Activated effector memory CD4-positive, alpha-beta T cell treated with Interleukin-2 at 50 U/mL for 16 hours (primary cell): ENCODE measurements at places on chromosomes 2 and 18.

GRCh38 chr18:3388980-3389379 is 61.0 kb upstream of the TGIF1 start:
- no peak for DNase-seq

DNA sequence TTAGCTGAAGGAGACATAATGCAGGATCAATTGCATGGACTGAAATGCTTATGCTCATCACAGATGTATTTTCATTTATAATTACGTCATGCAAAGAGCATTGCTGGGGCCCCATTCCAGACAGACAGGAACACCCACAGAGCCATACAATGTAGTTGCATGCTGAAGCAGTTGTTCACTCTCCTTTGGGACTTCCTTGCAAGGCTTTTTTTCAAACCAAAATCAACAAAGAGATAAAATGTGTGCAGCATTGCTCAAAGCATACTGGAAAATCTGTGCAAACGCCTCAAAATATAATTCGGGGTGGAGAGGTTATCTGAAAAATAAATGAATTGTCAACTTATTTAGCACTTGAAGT is 463.2 kb downstream of the CDH2 start:
- no peak for DNase-seq

DNA sequence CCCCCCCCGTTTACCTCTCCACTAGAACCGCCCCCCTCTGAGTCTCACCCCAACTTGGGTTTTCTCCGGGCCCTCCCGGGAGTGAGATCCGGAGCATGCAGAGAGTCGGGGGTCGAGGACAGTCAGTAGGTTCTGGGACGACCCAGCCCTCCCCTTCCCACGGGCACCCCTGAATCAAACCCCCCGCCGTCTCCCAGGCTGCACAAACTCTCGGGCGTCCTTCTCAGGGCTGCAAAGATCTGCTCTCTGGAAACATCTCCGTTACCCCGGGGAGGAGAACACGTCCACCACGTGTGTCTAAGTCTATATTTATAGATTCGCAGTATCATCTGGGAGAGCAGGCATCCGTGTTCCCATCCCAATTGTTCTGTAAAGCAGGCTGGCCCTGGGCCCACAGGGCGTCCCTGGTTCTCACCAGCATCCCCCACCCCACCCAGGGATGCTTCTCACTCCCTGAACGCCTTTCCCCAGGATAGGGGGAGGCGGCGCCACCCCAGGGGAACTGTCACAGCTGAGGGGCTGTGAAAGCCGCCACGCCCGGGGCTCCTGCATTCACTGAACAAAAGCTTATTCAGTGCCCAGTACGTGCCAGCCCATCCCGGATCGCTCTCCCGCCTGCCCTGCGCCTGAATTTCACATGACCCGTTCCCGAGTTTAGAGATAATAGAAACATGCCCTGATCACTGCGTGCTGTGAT is 765 bp upstream of the DIPK1C start:
- DNase-seq = no peak

- no peak for DNase-seq
These were observed 188.7 kb downstream of the MYT1L start for GRCh38 chr2:2142345-2142744.

DNA sequence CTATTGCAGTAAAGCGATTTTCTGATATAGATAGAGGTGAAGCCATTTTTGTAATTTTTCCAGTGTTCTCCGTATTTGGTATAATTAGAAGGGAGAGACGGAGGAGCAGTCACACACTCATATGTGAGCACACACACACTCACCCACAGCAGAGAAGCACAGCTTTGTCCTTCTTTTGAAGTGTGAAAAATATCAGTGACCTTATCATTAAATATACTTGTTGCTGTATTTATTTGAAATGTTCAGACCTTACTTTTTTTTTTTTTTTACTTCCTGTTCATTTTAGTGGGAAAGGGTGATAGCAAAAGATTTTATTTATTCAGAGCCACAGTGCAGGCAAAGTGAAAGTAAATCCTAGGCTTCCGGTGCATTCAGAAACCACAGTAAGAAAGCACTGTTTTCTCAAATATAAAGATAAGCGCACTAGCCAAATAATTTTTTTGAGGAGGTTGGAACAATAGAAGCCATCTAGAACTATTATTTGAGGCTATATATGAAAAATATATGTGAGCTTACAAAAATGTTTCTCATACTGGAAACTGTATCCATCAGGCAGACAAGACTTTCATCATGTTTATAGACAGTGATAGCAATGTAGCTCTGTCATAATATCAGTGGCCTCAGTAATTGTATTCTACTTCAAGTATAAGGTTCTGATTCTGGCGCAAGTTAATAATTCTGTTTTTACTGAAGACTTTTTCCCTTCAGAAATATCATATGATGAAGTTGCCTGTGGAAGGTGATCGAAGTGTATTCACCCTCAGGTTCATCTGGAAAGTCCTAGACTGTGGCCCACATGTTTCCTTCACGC is 37.2 kb downstream of the TSHZ1 start:
- no peak for DNase-seq

DNA sequence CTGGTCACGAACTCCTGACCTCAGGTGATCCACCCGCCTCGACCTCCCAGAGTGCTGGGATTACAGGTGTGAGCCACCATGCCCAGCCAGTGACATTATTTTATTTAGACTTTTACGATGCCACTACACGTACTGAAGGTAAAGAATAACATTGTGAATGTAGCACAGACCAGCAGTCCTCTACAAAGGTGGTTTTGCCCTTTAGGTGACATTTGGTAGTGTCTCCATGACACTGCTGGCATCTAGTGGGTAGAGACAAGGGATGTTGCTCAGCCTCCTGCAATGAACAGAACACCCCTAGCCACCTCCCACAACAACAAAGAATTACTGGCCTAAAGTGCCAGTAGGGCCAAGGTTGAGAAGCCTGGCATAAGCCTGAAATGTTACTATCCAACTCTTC is 69.5 kb downstream of the MYOM1 start:
- no peak for DNase-seq

DNA sequence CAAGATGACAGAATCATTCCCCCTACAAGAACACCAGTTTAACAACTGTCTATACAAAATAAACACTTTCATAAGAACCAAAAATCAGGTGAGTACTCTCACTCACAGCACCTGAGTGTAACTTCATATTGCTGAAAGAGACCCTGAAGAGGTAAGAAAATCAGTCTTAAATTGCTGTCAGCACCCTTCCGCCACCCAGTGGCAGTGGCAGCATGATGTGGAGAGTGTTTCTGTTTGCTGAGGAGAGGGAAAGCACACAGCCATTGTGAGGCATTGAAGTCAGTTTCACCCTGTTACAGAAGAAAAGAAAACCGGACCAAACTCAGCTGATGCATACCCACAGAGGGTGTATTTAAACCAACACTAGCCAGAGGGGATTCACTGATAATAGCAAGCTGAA is 1240.8 kb upstream of the CRIM1 start:
- no peak for DNase-seq

GRCh38 chr2:229675569-229675968 is 38.8 kb downstream of the DNER start:
- no peak for DNase-seq

DNA sequence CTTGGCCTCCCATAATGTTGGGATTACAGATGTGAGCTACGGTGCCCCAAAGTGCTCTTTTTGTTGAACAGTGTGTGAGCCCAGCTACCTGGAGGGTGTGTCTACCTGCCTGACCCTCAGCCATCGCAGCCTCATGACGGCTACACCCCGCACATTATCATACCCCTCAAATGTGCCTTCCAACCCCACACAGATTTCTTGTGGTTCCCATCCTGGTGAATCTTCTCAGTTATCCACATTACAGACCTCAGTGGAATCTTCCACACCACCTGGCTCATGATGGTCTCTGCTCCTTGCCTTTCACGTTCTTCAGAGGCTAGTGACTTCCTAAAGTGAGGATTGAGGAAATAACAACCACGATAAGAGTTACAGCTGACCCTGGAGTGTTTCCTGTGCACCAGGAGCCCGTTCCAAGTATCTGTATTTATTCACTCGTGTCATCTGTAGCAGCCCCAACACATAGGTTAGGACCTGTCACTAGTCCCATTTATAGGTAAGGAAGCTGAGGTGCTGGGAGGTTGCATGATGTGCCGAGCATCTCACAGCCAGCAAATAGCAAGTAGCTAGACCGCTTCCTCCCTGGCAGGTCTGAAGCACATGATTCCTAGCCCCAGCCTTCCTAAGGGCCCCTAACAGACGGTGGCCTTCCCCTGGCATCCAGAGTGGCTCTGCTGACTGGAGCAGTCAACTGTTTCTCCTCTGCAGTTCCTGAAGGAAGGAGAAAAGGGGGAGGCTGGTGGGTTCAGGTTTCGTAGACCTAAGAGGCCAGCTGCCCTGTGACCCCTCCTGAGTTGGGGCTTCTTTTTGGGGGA is 47.3 kb downstream of the TCF7L1 start:
- DNase-seq = no peak
